ENCODE measurements at places on chromosomes 1 and 21.

- peaks cover 59% of the 10 kb centered on the region for H3K27me3 ChIP-seq
- no peaks in the 10 kb centered on the region for H3K36me3 ChIP-seq
- H3K4me3 ChIP-seq, result no peak overlapping the region
These were observed 5.4 kb upstream of the PRDM16 start for GRCh38 chr1:3063379-3064295.

DNA sequence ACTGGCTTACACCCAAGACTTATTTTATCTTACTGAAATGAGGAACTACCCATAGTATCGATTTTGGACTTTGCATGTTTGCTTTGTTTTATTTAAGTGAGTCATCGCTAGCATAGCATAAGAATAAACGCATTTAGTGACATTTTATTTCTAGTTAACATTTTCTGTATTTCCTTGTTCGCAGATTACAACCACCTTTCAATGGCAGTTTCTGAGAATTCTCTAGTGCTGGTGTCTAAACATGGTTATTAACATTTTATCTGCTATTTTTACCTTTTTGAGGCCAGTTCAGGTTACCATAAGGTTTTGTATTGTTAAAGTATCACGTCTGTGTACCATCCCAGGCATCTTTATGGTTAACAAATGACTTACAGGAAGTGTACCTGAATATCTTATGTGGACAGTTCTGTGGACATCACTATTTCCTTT, 24.5 kb downstream of the EEIG2 start:
- H3K36me3 ChIP-seq, result no peaks in the 10 kb centered on the region
- no peak overlapping the region for H3K27ac ChIP-seq
- DNase-seq, result no peak
- no peaks in the 10 kb centered on the region for H3K27me3 ChIP-seq
- H3K4me3 ChIP-seq, result no peak overlapping the region

- no peaks in the 10 kb centered on the region for H3K4me1 ChIP-seq
- no peak for DNase-seq
- H3K27ac ChIP-seq, result no peak overlapping the region
- peaks cover 13% of the 10 kb centered on the region for H3K36me3 ChIP-seq
- no peaks in the 10 kb centered on the region for H3K27me3 ChIP-seq
These were observed 194.2 kb downstream of the SIPA1L2 start for GRCh38 chr1:232435729-232436128.

DNA sequence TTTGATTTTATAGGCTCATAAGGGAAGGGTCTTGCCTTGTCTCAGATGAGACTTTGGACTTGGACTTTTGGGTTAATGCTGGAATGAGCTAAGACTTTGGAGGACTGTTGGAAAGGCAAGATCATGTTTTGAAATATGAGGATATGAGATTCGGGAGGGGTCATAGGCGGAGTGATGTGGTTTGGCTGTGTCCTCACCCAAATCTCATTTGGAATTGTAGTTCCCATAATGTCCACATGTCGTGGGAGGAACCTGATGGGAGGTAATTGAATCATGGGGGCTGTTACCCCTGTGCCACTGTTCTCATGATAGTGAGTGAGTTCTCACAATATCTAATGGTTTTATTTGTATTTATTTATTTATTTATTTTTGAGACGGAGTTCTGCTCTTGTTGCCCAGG, 6.9 kb upstream of the CSDE1 start:
- H3K27ac ChIP-seq, result no peak overlapping the region
- H3K27me3 ChIP-seq, result no peaks in the 10 kb centered on the region
- H3K4me3 ChIP-seq, result no peak overlapping the region
- DNase-seq, result no peak
- H3K36me3 ChIP-seq, result no peaks in the 10 kb centered on the region
- no peaks in the 10 kb centered on the region for H3K4me1 ChIP-seq

DNA sequence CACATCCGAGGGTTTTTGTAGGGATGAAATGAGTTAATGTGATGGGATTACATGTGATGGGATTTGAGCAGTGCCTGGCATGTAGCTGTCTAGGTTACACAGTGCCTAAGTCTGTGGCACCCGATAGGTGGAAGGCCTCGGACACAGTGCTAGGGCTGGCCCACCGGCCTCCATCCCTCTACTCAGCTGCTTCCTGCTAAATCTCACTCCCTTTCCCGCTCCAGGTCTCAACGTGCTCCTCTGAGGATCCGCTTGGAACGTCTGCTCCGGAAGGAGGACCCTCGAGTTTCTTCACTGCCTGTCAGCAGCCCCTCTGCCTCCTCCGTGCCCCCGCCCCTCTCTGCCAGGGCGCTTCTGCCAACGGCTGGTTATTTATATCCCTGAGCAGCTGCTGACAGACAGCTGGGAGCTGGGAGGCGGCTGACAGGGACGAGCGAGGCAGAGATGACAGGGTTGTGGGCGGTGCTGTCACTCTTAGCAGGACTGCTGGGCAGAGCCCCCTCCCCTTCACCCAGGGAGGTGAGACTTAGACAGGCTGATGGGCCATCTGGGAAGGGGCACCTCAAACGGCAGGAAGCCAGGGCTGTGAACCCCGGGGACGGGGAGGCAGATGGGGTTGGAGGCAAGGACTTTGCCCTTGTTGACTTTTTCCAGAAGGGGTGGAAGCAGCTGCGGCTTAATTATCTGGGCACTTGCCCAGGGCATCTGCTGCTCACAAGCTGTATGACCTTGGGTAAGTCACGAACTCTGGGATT, 26.6 kb upstream of the LRRN2 start:
- H3K36me3 ChIP-seq, result no peaks in the 10 kb centered on the region
- peak overlapping the region; percentile 21 for H3K27ac ChIP-seq
- no peak overlapping the region for H3K4me3 ChIP-seq
- no peaks in the 10 kb centered on the region for H3K27me3 ChIP-seq
- peak; percentile 42 for DNase-seq
- peaks cover 49% of the 10 kb centered on the region for H3K4me1 ChIP-seq

DNA sequence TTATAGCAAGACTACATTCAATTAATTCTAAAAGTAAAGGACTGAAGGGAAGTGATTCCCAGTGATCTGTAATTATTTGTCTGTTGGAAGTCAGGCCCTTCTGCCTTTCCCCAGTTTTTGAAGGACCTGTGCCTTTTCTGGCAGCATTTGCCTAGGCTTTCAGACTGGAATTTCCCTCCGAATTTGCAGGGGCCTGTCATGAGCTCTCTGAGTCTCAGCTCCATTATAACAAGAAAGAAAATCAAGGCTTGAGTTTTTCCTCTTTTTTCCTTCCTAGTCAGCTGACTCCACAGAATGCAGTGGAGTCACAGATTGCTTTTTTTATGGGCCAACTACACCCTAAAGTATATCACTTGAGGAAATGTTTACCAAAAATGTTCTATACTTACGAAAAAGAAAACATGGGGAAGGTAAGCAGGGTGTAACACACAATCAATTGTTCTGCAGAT, 1.1 kb downstream of the NR5A2 start:
- peak; percentile 30 for DNase-seq
- H3K4me3 ChIP-seq, result peak overlapping the region; percentile 41
- H3K27ac ChIP-seq, result no peak overlapping the region
- H3K27me3 ChIP-seq, result peaks cover 13% of the 10 kb centered on the region
- no peaks in the 10 kb centered on the region for H3K36me3 ChIP-seq
- H3K4me1 ChIP-seq, result no peaks in the 10 kb centered on the region

- no peaks in the 10 kb centered on the region for H3K36me3 ChIP-seq
- H3K27me3 ChIP-seq, result no peaks in the 10 kb centered on the region
- no peaks in the 10 kb centered on the region for H3K4me1 ChIP-seq
- no peak overlapping the region for H3K4me3 ChIP-seq
These were observed 10.9 kb upstream of the RCAN3 start for GRCh38 chr1:24491577-24492360.

DNA sequence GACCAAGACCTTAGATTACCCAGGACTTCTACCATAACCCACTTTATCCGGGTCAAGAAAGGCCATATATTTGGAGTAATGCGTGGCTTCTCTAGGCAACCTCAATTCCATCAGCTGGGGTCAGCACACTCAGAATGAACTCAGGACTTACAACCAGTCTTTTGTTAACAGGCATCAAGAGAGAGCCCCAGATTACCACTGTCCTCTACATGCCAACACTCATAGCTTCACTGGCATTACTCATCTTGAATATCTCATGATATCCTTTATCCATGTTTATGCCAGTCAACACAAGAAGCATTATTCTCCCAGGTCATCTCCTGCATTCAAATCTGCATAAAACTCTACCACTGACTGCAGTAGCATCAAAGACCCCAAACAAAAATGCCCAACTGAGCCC, 6.6 kb upstream of the FCGR2A start:
- no peak overlapping the region for H3K4me3 ChIP-seq
- no peaks in the 10 kb centered on the region for H3K27me3 ChIP-seq
- DNase-seq, result no peak
- H3K4me1 ChIP-seq, result no peaks in the 10 kb centered on the region

DNA sequence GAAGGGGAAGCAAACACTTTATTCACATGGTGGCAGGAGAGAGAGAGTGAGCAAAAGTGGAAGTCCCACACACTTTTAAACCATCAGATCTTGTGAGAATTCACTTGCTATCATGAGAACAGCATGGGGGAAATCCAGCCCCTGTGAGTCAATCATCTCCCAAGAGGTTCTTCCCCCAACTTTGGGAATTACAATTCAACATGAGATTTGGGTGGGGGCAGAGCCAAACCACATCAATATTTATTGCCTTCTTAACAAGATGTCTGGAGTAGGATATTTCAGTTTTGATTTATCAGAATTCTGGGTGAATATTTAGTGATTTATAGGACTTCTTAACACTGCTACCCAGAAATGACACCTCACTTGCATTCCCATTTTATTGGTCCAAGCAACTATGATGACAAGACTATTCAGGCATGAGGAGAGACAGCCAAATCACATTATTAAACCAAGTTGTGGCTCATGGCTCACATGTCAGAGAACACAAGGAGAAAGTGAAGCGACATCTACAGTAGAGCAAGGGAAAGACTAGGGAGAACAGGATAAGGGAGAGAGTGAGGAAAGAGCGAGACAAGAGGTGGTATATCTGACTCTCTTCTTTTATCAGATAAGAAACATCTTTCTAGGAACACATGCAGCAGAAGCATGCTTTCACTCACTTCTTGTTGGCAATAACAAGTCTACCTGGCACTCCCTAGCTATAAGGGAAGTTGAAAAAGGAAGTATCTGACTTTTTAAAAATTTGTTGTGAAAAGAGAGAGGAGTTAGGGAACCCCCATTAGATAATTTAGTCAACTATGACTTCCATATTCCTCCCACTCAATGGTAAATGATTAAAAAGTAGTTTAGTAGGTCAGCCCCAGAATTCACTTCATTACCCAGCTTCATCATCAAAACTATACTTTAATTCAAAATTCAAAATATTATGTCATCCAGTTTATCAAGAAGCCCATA, 36.6 kb upstream of the PTPRC start:
- H3K27ac ChIP-seq, result no peak overlapping the region
- DNase-seq, result no peak
- no peak overlapping the region for H3K4me3 ChIP-seq
